Placental epithelial cell (primary cell): ENCODE measurements at places on chromosomes 7 and 10. TPM values are rescaled to one million over a fixed set of nuclear protein-coding genes. Genes with fewer than 3 reads are reported as not detected.

The HOXA3 gene
- total RNA-seq: 1.4 and 4.7 TPM in 2 replicates

The PTPRZ1 gene
- not detected in 2 replicates for total RNA-seq

The MMD2 gene
- total RNA-seq: not detected in 2 replicates

The ASAH2 gene
- total RNA-seq: 0.39 and 0.54 TPM in 2 replicates

The MDFIC gene
- total RNA-seq: 47.9 and 56.1 TPM in 2 replicates

The RAPGEF5 gene
- 0.79 and 1.1 TPM in 2 replicates for total RNA-seq

The MPLKIP gene
- 6.3 and 28.0 TPM in 2 replicates for total RNA-seq

The PLPP4 gene
- total RNA-seq: not detected in 2 replicates

The PKD2L1 gene
- total RNA-seq: not detected in 2 replicates

The ZNF804B gene
- not detected in 2 replicates for total RNA-seq
